ENCODE measurements at places on chromosomes 1 and 21. TPM values are rescaled to one million over a fixed set of nuclear protein-coding genes. Genes with fewer than 3 reads are reported as not detected.

KIF21B gene
- not detected for total RNA-seq

TOR3A gene
- total RNA-seq = 32.5 TPM

PRR9 gene
- total RNA-seq = not detected

FBXO2 gene
- total RNA-seq = 2.0 TPM

OR2T6 gene
- total RNA-seq = not detected

GPR137B gene
- total RNA-seq = 6.8 TPM

DCDC2B gene
- total RNA-seq = not detected

ANKRD35 gene
- total RNA-seq = 3.9 TPM

SPATA46 gene
- total RNA-seq = not detected

NEGR1 gene
- 20.7 TPM for total RNA-seq

GRHL3 gene
- not detected for total RNA-seq

ASCL5 gene
- not detected for total RNA-seq

STRIP1 gene
- total RNA-seq = 50.3 TPM

LEFTY2 gene
- total RNA-seq = not detected

CGN gene
- 0.09 TPM for total RNA-seq

KIF2C gene
- 1.1 TPM for total RNA-seq

TMEM54 gene
- 33.1 TPM for total RNA-seq

NBPF20 gene
- 2.1 TPM for total RNA-seq

DIP2A gene
- 34.4 TPM for total RNA-seq

PGLYRP4 gene
- not detected for total RNA-seq

SYCP1 gene
- total RNA-seq = not detected

ATXN7L2 gene
- 1.6 TPM for total RNA-seq

DPT gene
- 8.8 TPM for total RNA-seq

SH2D1B gene
- total RNA-seq = under 0.01 TPM

ATP5IF1 gene
- 171 TPM for total RNA-seq

ATP1A2 gene
- 0.27 TPM for total RNA-seq

DPH2 gene
- total RNA-seq = 15.6 TPM

TRNP1 gene
- 19.1 TPM for total RNA-seq

NBPF10 gene
- total RNA-seq = 3.7 TPM

MPZ gene
- 1.2 TPM for total RNA-seq

CELA3A gene
- not detected for total RNA-seq

NTRK1 gene
- total RNA-seq = 0.09 TPM

LRRC38 gene
- not detected for total RNA-seq

GPR52 gene
- 2.9 TPM for total RNA-seq

DOCK7 gene
- total RNA-seq = 110 TPM

TSPAN2 gene
- 2.5 TPM for total RNA-seq

KCNT2 gene
- total RNA-seq = 8.0 TPM

MARK1 gene
- 1.3 TPM for total RNA-seq

SNX7 gene
- 80.3 TPM for total RNA-seq

PLA2G2A gene
- total RNA-seq = 0.27 TPM

NHLH1 gene
- total RNA-seq = not detected

CD52 gene
- total RNA-seq = not detected

TPTE gene
- not detected for total RNA-seq

FCRL4 gene
- total RNA-seq = not detected

WNT9A gene
- 0.99 TPM for total RNA-seq

PFKFB2 gene
- 9.0 TPM for total RNA-seq

AKR7A2 gene
- 68.4 TPM for total RNA-seq

BOLA1 gene
- 7.0 TPM for total RNA-seq

C8A gene
- total RNA-seq = not detected

CFH gene
- total RNA-seq = 517 TPM

TTC39A gene
- 0.25 TPM for total RNA-seq

CNKSR1 gene
- not detected for total RNA-seq

CATSPERE gene
- 0.49 TPM for total RNA-seq

Measured in fibroblast of the aortic adventitia (primary cell).